LoVo (cell line): ENCODE measurements at places on chromosomes 12 and 14.

DNA sequence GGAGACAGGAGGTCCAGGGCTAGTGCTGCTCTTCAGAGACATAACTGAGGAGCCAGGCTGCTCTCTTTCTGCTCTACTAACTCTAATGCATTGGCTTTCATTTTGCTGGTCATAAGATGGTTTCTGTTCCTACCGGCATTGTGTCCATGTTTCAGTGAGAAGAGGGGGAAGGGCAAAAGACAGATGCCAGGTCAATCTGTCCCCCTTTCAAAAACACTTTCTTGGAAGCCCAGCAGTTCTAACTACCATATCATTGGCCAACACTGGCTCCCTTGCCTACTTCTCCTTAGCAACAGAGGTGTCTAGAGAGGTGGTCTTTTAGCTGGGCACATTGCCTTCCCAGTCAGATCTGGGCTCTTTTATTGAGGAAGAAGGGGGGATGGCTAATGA is 63.9 kb downstream of the TGFB3 start:
- DNase-seq = no peak

- DNase-seq = no peak
These were observed 122.4 kb upstream of the AMIGO2 start for GRCh38 chr12:47202176-47202575.

GRCh38 chr14:76125511-76125910 is 26.2 kb upstream of the GPATCH2L start:
- DNase-seq = no peak

GRCh38 chr14:83419420-83419819 is 1885.8 kb upstream of the SEL1L start:
- DNase-seq = no peak

- DNase-seq = no peak
These were observed 748.8 kb downstream of the C12orf50 start for GRCh38 chr12:87280356-87280755.

- no peak for DNase-seq
These were observed 20.2 kb downstream of the P2RX2 start for GRCh38 chr12:132638541-132639408.

DNA sequence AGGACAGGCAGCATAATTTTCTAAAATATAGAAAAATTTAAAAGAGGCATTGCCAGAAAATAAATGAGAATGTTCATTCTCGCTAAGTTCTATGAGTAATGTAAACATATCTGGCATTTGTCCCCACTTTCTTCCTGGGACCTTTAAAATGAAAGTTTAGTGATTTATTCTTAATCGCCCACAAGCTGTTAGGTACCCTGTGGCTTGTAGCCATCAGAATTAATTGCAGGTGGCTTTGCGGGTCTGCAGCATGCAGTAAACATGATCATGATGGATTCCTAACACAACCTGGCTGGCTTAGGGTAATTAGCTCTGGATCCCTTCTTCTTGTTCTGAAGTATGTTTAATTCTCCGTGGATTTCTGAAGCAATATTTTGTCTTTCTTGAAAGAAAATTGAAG is 103.5 kb upstream of the FRMD6 start:
- no peak for DNase-seq

DNA sequence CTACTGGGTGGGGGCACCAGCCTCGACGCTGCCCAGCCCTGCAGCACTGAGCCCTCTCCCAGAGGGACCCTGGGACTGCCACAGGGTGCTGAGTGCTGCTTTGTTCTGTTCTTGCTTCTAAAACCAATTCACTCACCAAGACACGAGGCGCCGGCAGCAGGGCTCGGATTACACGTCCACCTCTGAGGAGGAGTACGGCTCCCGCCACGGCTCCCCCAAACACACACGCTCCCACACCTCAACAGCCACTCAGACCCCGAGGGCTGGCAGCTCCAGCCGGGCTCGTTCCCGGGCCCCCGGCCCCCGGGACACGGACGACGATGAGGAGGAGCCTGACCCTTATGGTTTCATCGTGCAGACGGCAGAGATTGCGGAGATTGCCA is 24.3 kb downstream of the CEP170B start:
- no peak for DNase-seq

DNA sequence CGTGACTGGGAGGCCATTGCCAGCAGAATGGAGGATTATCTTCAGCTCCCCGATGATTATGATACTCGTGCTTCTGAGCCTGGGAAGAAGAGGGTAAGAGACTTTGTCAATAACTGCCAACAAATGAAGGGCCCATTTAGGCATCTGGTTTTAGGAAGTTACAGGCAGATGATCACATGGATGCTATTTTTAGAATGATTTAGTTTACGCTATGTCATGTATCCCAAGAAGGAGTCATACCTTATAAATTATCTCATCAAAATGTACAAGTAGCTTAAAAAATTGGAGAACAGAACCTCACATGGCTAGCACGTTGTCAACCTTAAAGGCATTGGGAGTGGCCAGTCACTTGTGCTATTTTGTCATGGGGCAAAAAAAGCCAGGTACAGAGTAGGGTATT is 46.7 kb downstream of the PROX2 start:
- DNase-seq = no peak

DNA sequence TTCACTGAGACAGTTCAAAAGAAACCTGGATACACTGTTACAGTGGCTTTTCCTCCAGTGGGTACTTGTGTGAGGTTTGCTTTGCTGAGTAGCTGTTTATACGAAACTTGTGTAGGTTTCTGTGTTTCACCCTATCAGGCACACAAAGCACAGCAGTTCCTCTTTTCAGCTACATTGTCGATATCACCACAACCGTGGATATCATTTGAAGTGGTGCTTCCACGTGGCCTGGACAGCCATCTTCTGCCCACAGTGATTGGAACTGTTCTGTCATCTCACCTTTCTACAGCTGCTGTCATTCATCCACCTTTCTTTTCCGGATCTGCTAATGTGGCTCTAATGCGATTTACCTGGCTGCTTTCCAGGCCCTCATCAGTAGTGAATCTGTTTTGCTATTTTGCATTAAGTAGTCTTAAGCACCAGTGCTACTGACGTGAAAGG is 368.8 kb downstream of the SYT1 start:
- no peak for DNase-seq

DNA sequence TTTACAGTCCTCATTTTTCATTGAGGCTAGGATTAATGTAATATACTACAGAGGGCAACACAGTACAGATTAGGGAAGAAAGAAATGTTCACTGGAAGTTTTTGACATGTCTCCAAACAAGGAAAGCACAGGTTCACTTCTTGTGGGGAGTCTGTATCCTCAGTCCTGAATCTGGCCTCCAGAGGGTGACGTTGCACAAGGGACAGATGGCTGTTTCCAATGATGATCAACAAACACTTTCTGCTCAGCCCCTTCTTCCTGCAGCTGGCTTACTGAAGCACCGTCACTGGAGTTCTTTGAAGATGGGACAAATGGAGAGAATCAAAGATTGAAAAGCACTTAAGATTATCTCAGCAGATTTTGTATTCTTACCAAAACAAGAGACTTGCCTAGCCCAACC is 123.3 kb upstream of the OR4E1 start:
- no peak for DNase-seq

- no peak for DNase-seq
These were observed 38.5 kb downstream of the FOS start for GRCh38 chr14:75317148-75317547.

- DNase-seq = no peak
These were observed 126.2 kb downstream of the RFLNA start for GRCh38 chr12:124420996-124421674.

- no peak for DNase-seq
These were observed at the start of gene CD163 for GRCh38 chr12:7503686-7504415. TSS of gene CD163 (minus strand) at chr12:7503777. CDS start at chr12:7503690, 87 bp downstream.

- no peak for DNase-seq
These were observed 8.4 kb downstream of the FAM186A start for GRCh38 chr12:50387972-50388478.

DNA sequence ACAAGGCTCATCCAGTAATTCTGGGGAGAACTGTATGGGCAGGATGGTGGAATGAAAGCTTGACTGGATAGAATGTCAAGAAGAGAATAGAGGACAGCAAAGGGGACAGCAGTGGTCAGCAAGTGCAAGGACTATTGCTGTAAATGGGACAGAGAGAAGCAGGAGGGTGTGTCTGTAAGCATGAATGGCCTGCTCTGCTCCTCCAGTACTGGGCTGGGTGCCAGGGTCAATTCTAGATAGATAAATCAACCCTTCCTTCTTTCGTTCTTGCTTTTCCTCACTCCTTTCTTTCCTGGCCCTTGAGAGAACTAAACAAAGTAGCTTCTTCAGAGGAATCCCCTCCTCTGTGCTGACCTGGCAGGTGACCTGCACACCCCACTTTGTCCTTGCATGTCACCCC is 1019.2 kb downstream of the BCL11B start:
- no peak for DNase-seq

GRCh38 chr12:65779091-65779642 is 45.1 kb upstream of the HMGA2 start:
- DNase-seq = peak; percentile 10

DNA sequence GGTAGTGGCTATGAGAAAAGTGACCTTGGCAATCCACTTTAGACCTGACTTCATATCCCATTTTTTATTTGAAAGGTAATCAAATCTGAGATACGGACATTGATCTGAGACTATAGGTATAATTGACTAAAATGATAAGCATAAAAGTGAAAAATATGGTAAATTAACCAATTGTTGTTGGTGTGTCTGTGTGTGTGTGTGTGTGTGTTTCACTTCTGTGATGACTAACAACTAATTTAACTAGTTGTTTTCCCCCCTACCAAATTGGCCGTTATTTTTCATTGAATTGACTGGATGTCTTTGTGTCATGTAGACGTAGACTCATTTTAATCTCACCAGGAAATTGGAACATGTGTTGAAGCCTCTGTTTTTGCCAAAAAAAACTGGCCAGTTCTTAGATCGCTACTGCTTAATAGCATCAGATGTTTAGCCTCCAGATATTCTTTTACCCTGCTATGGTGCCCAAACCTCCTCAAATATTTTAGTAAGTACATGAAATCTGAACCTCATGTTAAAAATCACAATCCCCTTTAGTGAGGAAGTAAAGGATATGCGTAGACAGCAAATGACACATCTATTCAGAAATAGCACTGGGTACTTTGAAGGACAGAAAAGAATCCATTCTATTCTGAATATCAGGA is 395.0 kb downstream of the EGLN3 start:
- no peak for DNase-seq

GRCh38 chr14:89833120-89833532 is 121.4 kb downstream of the EFCAB11 start:
- no peak for DNase-seq

DNA sequence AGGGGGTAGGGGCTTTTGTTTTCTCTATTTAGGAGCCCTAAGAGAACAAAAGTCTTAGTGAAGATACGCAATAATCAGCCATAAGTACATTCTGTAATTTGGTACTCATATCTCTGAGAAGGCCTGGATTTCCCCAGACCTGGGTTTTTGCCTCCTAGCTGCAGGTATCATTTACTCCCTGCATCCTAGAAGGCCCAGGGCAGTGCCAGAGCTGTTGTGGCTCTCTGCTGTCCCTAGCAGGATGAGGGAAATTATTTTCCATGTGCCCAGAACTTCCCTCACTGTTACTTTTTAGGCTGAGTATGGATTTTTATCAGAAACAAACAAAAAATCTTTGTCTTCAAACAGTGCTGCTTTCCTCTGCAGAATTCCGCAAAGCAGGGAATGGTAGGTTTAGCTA is 192.5 kb upstream of the SYT1 start:
- DNase-seq = no peak

DNA sequence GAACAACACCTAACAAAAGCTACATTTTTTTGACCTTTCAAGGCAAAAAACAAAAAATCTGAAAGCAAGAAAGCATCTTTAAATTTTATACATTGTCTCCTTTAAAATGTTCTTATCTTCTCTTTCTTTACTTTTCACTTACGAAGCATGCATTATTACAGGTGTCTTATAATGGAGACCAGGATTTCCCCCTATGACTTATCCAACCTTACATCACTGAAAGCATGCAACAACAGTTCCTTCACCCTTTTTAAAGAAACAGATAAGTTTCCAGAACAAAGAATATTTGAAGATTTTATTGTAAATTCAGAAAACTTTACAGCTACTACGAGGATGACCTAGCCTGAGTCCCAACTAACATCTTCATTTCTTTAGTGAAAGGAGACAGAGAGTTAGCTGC is 277.2 kb downstream of the AKAP6 start:
- DNase-seq = no peak

DNA sequence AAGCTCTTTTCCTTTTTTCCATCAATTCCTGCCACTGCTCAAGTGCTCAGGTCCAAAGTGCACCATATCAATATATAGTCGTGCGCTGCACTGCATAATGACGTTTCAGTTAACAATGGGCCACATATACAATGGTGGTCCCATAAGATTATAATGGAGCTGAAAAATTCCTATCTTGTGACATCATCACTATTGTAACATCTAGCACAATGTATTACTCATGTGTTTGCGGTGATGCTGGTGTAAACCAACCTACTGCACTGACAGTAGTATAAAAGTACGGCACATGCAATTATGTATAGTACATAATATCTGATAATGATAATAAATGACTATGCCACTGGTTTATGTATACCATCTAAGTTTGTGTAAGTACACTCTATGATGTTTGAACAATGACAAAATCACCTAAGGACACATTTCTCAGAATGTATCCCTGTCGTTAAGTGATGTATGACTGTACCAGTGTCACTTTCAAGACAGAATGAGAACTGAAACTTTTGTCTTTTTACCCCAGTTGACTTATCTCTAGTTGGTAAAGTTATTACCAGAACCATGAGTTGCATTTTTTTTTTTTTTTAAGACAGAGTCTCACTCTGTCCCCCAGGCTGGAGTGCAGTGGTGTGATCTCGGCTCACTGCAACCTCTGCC is 53.7 kb upstream of the INSM2 start:
- no peak for DNase-seq

GRCh38 chr12:76450690-76451089 is 102.5 kb upstream of the BBS10 start:
- DNase-seq = no peak

DNA sequence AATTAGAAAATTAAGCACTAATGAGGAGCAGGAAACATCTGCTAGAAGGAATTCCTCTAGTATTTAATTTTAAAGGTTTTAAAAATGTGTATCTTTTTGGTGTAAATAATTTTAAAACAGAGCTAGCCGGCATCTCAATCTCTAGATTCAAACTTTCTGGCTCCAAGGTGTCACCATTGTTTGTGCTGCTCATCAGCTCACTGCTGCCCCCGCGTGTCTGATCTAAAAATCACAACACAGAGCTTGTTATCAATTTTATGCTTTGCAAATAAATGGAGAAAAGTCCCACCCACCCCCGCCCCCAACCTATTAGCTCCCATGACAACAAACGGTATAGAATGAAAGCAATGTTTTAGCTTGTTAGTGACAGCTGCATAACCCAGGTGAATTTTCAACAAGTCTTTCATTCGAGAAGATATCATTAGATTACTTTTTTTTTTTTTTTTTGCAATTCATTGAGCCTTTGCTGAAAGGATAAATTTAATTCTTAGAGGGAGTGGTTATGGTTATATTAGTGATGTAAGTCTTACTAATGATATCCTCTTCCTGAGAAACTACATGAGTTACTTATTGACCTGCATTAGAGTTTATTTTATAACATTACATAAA is 11.3 kb upstream of the ABHD12B start:
- DNase-seq = peak; percentile 75

DNA sequence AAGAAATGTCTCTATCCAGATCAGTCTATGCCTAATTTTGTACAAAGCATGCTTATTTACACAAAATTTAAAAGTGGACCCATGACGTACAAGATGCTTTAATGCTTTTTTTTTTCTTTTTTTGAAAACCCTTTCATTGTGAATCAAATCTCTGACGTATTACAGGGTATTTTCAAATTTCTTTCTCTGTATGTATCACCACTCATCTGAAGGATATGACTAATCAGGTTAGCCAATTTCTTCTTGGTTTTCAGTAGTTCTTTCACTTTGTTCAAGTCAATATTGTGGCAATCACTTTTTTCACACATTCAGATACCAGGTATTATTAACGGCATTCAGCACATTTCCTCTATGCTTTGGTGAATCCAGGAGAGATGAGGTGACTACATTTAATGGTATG is 685.3 kb downstream of the TRHDE start:
- no peak for DNase-seq
